ENCODE measurements at places on chromosomes 7 and 10.

DNA sequence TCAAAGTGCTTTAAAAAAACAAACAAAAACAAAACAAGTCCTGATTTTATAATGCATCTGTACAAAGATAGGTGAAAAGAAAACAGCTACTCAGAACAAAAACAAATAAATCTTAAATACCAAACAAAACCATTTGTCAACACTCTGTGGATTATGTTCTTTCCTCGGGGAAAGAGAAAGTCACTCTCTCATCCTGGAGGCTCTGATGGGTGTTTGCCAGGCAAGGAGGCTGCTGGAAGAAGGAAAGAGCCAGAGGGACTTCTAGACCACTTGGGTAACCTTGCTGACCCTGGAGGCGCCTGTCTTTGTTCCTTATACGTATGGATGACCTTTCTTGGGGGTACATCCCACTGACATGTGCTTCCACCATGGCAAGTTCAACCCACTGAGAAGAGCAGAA lies 92.8 kb downstream of the ZRANB1 start:
- DNase-seq: no peak

DNA sequence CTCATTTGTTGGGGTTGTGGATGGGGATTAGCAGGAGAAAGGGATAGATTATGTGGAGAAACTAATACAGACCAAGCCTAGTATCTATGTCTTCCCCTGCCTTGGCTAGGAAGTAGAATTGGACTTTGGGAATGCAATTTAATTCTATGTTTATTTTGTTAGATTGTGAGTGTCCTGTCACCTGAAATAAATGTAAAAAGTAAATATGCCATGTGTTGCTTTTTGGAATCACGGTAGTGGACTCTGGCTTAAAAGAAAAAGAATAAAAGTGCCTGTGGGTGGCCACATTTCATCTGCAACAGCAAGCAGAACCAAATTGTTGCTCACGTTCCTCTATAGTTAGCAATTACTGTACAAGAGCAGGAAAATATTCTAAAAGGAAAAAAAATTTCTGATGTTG lies 42.3 kb downstream of the TET1 start:
- DNase-seq: no peak

GRCh38 chr10:1180071-1180730 lies 124.0 kb downstream of the WDR37 start:
- no peak for DNase-seq

GRCh38 chr10:131127610-131128009 lies 183.9 kb downstream of the TCERG1L start:
- no peak for DNase-seq

DNA sequence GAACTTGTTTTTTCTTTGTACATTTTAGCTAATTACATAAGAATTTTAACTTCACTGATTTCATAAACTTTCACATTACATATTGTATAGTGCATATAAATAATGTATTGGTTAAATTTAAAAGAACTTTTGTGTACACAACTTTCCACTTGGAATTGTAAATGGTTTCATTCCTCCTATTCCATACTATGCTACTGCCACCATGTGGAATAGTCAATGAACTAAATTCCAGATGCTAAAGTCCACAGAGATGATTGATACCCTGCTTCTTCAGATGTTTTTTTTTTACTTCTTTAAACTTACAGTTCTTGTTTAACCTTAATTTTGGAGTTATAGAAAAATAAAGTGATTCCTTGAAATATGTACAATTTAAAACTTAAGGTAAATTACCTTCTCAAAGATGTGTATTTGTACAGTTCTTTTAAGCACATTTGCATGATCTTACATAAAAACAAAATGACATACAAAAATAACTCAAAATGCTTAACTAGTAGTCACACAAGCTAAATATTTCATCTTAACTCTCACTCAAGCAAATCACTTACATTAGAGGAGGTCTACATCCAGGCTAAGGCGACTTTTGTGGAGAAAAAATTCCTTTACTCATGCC lies 247.6 kb upstream of the HGF start:
- peak; percentile 59 for DNase-seq

DNA sequence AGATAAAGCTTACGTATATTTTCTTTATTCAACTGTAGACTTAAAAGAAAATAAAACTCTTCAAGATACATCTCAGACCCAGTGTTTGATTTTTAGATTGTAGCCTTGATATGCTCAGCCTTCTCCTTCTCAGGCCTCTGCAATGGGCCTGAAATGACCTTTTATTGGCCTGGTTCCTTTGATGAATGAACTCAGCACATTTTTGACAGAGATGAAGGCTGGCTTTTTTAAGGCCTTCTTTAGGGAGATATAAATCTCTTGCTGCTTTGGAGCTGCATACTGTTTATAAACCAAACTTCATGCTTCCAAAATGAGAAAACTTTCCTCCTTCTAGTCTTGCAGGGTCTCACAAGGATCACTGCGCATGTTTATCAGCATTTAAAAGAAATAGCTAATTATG lies 1049.8 kb downstream of the LRMDA start:
- DNase-seq: no peak

DNA sequence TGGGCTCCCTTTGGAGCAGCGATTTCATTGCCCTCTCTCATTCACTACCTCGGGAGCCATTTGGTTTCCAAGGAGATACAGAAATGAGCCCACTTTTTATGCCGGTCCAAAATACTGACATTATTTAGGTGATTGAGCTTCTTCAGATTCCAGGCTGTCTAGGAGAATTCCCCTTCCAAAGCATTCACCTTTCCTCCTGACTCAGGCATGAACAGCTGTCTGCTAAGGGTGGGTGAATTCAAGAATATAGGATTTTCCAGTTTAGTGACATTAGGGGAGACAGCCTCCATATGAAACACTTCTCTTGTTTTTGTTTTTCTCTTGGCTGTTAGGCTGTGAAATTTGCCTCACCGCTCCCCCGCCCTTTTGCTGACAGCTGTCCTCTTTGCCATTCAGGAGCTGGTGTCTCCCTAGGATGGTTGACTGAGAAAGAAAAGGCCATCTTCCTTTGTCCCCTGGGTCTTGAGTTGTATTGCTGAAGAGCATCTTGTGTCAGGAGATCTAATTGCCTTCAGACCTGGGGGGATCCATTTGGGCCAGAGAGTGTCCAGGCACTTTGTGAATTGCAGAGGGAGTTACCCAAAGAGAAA lies 56.7 kb downstream of the LRRC4 start:
- DNase-seq: peak; percentile 60

DNA sequence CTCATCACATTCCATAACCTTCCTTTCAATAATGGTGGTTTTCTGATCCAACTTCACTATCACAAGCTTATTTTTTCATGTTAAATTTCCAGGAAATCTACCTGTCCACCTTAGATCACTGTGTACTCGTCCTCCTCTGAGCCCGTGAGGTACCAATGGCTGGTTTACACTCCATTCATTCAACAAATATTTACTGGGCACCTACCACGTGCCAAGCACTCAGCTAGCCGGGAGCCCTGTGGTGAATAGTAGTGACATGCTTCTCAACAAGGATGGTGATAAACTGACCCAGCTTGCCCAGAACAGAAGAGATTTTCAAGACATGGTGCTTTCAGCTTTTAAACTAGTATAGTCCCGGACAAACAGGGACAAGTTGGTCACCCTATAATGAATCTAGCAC lies 98.2 kb downstream of the FAM204A start:
- DNase-seq: no peak

DNA sequence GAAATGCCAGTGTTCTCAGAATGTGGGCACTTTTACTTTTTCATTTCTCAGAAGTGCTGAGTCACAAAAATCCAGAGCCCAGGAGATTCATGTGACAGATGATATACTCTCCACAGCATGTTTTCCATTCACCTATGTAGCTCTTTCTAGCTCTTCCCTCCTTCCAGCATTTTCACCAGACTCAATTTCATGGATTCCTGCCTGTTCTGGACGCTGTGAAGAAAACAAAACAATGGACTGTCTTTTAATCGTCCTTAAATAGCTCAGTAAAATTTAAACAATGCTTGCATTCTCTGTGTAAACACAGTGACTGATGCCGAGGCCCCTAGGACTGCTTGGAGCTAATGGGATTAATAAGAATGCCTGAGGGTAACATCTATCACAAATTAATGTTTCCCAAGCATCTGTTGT lies 25.5 kb downstream of the ZNF713 start:
- DNase-seq: no peak

DNA sequence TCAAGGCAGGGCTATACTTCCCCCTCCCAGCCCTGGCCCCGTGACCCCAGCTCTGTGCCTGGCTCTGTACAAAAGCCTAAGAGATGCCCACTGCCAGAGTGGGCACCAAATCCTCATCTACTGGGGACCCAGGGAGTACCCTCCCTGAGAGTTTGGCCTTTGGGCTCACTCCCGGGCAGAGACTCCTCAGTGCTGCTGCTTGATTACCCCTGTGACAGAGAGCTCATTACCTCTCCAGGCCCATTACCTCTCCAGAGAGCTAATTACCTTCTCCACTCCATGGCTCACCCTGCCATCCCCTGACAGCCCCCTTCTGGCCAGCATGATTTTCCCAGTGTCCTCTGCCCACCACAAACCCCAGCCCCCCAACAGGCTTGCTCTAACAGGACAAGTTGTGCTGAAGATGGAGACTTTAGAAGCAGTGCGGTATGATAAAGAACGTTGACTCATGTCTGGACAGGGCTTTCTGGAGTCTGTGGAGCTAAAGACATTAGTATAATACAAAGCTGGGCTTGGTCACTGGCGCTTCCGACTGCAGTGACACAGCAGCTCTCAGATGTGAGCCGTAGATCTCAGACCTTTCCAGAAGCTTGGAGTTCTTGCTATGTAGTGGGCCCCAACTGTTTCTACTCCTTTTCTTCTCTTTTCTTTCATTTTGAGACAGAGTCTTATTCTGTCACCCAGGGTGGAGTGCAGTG lies 111.3 kb upstream of the KCTD7 start:
- no peak for DNase-seq

DNA sequence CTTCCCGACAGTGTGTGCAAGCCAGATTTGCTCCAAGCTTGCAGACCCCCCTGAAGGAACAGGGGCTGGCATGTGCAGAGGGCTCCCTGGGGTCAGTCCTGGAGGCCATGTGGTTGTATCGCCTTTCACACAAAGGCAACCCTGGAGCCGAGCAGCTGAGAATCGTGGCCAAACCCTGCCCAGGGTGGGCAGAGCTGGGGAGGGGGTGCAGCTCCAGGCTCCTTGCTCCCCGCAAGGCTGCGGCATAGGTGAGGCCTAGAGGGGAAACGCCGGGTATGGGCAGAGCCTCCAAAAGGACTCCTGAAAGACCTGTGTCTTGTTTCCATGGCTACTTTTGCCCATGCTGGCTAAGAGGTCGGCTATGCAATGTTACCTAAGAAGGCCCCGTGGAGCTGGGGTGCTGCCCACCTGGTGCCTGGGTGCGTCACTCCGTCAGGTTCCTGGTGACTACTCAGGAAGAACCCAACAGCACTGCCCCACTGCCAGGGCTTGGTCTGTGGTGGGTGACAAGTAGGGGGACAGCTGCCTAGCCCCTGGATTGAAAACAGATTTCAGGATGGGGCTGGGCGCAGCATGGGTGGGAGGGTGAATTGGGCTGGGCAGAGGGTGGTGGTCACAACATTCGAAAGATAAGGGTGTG lies 171.0 kb upstream of the SHH start:
- no peak for DNase-seq

GRCh38 chr10:35884657-35885071 lies 242.6 kb upstream of the FZD8 start:
- DNase-seq: peak; percentile 50

DNA sequence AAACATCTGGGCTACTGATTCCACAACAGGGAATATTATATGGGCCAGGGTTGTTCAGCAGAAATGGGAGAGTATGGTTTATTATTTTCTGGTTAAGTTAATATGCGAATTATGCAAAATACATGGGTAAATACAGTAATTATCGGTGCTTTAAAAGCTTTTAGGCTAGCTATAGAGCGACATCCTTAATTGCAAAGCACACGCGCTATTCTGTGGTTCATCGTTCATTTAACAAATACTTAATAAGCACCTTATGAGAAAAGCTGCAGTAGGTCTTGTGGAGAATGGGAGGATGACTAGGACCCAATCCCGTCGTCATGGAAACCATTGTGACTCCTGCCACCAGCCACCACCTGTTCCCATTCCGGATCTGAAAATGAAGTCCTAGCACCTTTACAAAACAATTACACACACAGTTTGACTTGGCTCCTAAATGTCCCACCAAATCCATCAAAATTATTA lies 623 bp upstream of the CEP41 start:
- peak; percentile 92 for DNase-seq

DNA sequence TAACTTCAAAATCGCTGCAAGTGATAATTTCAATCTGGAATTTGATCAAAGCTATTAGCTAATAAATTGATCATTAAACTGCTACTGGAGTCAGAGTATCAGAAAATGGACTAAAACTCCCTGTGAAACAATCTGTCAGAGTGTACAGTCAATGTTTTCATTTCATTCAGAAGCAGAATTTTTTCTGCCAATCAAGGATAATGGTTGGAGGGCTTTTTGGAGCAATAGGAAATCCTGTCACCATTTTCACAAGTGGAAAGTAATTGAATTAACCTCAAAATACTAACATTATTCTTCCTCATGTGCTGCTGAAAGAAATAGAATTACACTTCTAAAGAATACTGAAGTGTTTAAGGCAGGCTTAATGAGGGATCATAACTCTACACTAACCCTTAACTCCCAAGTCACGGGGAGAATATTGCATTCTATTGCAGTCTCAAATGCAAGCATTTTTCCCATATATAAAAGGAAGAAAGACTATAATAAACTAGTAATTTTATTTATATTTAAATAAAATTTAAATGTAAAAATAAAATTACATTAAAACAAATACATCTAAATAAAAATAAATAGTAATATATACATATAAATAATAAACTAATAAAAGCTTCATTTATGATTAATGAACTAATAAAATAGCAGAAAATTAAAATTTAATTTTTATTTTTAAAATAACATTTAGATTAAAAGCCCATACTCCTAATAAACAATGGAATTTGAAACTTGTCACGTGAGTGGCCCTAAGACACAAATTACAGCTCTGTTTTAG lies 67.1 kb downstream of the SEMA3E start:
- DNase-seq: no peak

DNA sequence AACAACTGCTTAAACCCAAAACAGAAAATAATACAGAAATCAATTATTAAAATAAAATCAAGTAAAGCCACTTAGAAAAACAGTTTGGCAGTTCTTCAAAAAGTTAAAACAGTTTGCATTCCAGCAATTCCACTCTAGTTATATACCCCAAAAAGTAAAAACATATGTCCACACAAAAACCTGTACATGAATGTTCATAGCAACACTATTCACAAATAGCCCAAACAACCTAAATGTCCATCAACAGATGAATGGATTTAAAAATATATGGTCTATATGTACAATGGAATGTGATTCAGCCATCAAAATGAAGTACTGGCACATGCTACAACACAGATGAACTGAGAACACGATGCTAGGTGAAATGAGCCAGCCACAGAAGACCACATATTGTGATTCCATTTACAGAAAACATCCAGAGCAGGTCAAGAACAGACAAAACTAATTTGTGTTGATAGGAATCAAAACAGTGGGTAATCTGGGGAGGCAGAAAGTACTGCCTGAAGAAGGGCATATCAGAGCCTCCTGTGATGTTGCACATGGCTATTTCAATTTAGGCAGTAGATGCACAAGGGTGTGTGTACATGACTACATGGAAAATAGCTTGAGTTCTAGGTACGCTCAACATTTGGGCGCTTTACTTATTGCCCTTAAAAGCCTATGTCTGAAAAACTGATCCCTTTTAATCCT lies 66.3 kb downstream of the CYTH3 start:
- DNase-seq: peak; percentile 24
